ENCODE measurements at places on chromosomes 6 and 20. TPM values are rescaled to one million over a fixed set of nuclear protein-coding genes. Genes with fewer than 3 reads are reported as not detected.

ERVFRD-1 gene
- 0.83 TPM for total RNA-seq

GRCh38 chr6:101429270-101429669, 35.8 kb downstream of the GRIK2 start:
- H3K36me3 ChIP-seq: no peaks in the 10 kb centered on the region
- H3K4me1 ChIP-seq: no peaks in the 10 kb centered on the region
- H3K27me3 ChIP-seq: no peaks in the 10 kb centered on the region

GRCh38 chr6:40387871-40388264, 199.3 kb downstream of the LRFN2 start:
- no peaks in the 10 kb centered on the region for H3K4me1 ChIP-seq
- H3K27me3 ChIP-seq: no peaks in the 10 kb centered on the region
- no peak overlapping the region for H3K4me3 ChIP-seq
- no peaks in the 10 kb centered on the region for H3K36me3 ChIP-seq
- H3K27ac ChIP-seq: no peak overlapping the region
- peak; percentile 72 for DNase-seq

DNA sequence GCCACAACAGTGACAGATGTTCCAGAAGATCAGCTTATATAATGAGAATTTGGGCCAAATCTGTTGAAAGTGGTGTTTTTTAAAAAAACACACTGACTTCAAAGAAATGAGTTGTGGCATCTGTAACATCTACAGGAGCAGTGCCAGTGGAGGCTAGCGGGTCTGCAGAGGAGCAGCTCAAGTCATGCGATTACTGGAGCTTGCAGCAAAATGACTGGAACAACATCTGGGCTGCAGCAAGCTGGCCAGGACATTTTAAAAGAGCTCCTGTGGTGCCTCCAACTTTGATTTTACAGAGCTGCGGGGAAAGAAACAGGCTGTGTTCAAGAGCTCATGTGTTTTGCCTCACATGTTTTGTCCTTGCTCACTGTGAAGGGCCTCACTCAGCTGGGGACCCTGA, 57.2 kb downstream of the TBX18 start:
- H3K36me3 ChIP-seq: no peaks in the 10 kb centered on the region
- DNase-seq: no peak
- H3K4me1 ChIP-seq: no peaks in the 10 kb centered on the region

GRCh38 chr6:149129371-149130077, 188.0 kb upstream of the TAB2 start:
- no peaks in the 10 kb centered on the region for H3K36me3 ChIP-seq
- H3K27ac ChIP-seq: no peak overlapping the region
- no peak for DNase-seq
- H3K4me1 ChIP-seq: no peaks in the 10 kb centered on the region
- no peaks in the 10 kb centered on the region for H3K27me3 ChIP-seq
- H3K4me3 ChIP-seq: no peak overlapping the region

GRCh38 chr20:59824711-59825562, 108.5 kb downstream of the SYCP2 start:
- DNase-seq: peak; percentile 60
- no peak overlapping the region for H3K27ac ChIP-seq
- H3K27me3 ChIP-seq: no peaks in the 10 kb centered on the region
- H3K4me3 ChIP-seq: no peak overlapping the region
- no peaks in the 10 kb centered on the region for H3K36me3 ChIP-seq

- DNase-seq: no peak
- H3K27me3 ChIP-seq: no peaks in the 10 kb centered on the region
- no peak overlapping the region for H3K27ac ChIP-seq
- no peaks in the 10 kb centered on the region for H3K36me3 ChIP-seq
- H3K4me1 ChIP-seq: no peaks in the 10 kb centered on the region
Measured at GRCh38 chr20:5434116-5434515, 117.4 kb upstream of the PROKR2 start.

DNA sequence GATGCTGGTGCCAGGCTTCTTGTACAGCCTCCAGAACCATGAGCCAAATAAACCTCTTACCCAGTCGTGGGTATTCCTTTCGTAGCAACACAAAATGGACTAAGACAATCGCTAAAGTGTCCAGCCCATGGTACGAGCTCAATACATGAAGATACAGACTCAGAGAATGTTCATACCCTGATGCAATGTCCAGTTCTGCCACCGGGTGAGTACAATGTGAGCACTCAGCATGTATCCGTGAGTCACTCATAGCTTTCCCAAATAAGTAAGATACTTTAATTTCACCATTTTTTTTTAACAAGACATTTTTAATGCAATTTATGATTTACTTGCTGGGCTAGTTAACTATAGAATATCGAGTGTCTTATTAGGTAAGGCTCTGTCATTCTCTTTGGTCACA, 26.7 kb upstream of the PDE10A start:
- peak; percentile 57 for DNase-seq
- no peak overlapping the region for H3K4me3 ChIP-seq
- H3K27ac ChIP-seq: no peak overlapping the region
- H3K4me1 ChIP-seq: no peaks in the 10 kb centered on the region
- H3K36me3 ChIP-seq: no peaks in the 10 kb centered on the region
